ENCODE measurements at places on chromosomes 12 and 14.

DNA sequence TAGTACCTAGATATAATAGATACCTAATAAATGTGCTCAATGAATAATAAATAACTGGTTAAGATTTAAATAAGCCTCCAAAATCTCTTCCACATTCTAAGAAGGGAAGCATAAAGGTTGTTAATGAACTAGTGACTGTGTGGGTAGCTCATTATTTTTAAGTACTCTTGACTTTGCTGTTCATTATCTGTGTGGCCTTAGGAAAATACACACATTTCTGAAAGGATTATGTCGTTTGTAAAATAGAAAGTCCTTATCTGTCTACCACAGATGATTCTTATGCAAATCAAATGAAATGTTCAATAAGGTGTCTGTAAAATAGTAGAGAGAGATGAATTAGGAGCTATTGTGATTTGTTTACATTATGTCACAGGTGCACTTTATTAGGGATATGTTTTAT is 119.5 kb downstream of the LRRK2 start:
- DNase-seq: no peak

DNA sequence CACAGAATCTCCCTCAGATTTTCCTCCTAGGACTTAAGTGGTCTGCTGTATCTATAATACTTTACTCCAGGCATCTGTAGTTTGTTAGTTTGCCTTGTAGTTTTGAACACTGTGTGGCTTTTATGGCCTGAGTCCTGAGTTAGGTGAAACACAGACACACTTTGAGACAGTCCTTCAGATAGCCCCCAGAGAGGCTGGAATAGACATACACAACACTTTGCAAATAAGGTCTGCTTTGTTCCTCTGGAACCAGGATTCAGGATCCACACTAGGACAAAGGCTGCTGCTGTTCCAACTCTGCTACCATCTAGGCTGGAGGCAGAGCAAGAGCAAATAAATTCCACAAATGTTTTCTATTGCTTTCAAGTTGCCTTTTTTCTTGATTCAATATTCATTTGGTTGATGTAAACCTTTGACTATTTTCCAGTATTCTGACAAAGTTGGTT is 41.4 kb upstream of the INSM2 start:
- no peak for DNase-seq

GRCh38 chr14:103653805-103654204 is 24.8 kb downstream of the KLC1 start:
- DNase-seq: no peak

DNA sequence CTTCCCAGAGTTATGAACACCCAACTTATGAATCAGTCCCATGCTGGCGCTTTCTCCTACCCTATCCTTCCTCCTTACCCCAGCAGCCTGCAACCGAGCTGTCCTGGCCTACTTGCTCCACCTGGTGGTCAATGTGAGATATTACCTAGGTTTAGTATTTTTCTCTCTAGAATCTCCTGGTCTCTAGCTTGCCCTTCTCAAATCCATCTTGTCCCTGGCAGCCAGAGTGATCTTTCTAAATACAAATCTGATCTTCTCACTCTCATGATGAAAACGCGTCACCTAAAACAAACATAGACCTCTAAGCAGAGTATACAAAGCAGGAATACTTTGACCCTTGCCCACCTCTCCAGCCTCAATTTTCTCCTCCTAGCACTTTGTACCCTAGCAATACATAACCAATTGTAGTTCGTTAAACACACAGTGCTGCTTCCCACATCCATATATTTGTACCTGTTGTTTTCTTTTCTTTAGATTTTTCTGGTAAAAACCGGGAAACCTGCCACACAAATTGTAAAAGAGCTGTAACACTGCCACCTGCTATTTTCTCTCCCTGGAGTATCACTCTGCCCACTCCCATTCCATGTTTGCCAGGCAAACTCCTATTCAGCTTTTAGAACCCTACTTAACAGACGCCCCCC is 20.0 kb upstream of the TCP11L2 start:
- peak; percentile 65 for DNase-seq

DNA sequence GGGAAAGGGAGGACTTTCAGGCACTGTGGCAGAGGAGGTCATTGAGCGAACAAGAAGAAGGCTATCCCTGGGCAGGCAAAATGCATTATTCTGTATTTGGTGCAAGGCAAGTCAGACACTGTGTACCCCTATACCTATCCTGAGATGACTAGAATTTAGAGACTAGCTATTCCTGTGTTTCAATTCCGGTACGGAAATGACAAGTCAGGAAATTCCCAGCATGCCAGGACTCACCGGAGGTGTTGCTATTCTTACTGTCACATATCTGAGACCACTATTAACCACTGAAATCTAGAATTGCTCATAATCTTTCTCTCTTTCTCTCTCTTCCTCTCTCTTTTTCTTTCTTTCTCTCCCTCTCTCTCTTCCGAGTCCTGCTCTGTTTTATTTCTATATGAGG is 297.1 kb downstream of the PDZRN4 start:
- no peak for DNase-seq

- no peak for DNase-seq
Measured at GRCh38 chr14:53533384-53533970, 380.4 kb upstream of the DDHD1 start.

- no peak for DNase-seq
Measured at GRCh38 chr14:20564501-20564997, 3.7 kb upstream of the RNASE9 start.

GRCh38 chr14:63045612-63046320 is 508 bp upstream of the KCNH5 start:
- peak; percentile 1 for DNase-seq

- no peak for DNase-seq
Measured at GRCh38 chr14:105476831-105477659, 2.4 kb downstream of the CRIP2 start.

- DNase-seq: no peak
Measured at GRCh38 chr14:33897878-33898535, 52.9 kb downstream of the EGLN3 start.

DNA sequence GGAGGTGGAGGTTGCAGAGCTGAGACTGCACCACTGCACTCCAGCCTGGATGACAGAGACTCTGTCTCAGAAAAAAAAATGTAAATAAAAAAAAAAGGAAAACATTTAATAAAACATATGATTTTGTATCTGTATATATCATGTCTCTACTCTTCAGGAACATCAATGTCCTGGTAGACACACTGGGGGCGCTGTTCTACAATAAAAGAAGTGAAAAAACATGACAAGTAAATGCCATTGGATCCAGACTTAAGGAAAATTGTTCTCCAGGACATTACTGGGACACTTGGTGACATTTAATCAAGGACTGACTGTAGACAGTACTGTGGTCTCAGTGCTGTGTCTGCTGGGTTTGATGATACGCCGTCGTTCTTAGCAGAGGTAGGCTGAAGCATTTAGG is 15.5 kb upstream of the KLC1 start:
- DNase-seq: no peak

- DNase-seq: no peak
Measured at GRCh38 chr14:104515811-104516780, 63.5 kb upstream of the C14orf180 start.

DNA sequence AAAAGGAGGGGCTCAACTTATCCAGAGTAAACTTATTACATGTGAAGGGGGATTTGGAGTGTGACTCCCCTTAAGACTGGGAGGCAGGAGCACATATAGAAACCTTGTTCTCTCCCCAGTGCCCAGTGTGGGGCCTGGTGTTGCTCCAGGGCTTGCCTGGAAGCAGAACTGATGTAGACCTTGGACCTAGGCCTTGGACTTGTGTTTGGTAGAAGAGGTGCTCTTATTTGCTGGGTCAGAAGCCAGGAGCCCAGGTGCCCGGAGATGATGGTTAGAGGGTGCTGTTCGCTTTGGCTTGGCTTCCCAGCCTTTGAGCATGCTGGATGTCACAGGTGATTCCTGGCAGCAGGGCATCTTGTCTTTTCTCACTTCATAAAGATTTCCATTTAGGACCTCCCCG is 110.4 kb downstream of the SMOC1 start:
- DNase-seq: no peak

DNA sequence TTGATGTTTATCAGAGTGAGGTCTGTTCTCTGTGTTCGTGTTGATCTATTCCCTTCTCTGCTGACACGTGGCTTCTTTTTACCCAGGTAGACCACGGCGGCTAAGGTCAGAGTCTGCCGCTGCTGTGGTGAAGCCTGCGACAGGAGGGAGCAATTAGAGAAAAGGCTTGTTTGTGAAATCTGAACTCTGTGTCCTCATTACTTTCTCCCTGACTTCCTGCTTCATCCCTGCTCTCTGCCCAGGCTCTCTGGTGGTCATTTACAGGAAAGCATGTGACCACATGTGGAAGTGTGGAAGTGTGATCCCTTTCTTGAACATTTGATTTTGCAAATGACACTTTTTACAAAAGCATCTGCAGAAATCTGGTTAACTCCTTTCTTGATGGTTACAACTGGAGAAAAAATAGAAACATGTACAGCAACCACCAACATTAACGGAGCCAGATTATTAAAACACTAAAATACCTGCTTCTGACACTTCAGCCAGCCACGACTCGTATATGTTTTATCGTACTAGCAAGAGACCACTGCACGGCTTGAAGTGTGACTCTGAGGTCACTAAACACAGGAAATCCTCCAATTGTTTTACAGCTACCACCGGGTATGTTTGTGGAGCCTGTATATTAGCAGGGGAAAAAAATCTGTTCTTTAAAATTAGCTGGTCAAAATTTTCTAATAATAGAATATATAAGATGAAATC is 388.6 kb upstream of the TMPO start:
- DNase-seq: no peak

DNA sequence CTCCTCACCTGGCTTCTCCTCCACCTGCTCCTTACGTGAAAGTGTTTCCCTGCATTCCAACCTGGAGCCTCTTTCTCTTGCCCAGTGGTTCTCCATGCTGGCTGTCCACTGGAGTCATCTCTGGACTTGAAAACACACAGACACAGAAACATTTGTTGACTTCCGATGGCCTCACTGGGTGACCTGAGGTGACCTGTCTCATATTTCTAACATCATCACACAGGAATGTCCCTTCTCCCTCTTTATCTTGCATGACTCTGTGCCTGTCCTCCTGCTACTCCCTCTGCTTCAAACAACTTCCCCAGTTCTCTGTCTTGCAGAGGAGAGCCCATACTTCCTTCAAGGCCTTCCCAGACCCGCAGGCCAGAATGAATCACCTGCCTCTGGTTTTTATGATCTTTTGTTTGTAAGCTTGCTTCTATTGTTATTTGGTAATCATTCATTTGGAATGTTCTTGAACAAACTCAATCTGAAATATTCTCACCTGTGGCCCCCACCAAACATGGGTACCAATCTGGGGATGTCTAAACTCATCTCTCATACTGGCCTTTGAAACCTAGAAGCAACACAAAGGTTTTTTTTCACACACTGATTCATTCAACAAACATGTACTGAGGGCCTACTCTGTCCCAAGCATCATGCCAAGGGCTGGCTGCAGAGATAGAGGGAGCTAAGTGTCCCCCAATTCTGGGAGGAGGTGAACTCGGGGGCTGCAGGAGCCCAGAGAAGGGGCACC is 9.7 kb upstream of the RIN3 start:
- peak; percentile 79 for DNase-seq

DNA sequence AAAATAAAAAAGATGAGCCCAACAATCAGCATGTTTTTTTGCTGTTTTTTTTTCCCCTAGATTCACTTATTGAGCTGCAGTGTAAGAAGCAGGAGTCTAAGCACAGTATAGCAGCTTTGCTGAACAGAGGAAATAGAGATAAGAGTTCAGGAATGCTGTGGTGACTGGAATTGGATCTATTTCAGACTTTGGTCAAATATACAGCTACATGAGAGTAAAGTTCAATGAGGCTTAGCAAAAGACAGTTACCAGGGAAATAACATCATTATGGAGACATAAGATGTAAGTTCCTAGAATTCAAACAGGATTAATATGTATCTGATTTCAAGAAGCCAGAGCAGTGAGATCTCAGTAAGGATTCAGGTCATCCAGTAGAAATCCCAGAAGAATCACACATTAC is 613.0 kb downstream of the RPS29 start:
- DNase-seq: peak; percentile 27

- peak; percentile 19 for DNase-seq
Measured at GRCh38 chr12:84554199-84554723, 358.3 kb downstream of the SLC6A15 start.

GRCh38 chr12:50986966-50987737 is 34.8 kb downstream of the HIGD1C start:
- DNase-seq: peak; percentile 62

DNA sequence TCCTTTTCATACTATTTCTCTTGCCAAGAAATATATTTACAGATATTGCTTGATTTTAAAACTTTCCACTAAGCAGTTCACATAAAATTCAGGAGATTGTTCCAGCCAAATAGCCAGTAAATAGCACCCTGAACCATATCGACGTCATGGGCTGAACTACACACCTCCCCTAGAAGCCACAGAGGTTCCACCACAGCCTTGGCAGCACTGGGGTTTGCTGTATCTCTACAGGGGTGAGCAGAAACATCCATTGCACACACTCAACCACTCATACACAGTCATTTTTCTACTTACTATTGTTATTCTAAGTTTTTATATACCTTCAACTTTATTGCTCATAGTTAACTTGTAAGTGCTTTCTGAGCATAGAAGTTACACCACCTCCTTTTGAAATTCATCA is 8.1 kb upstream of the EIF2S3B start:
- DNase-seq: no peak

- DNase-seq: peak; percentile 90
Measured at GRCh38 chr12:54214553-54215406, 26.0 kb upstream of the SMUG1 start.

GRCh38 chr12:19451196-19451595 is 11.9 kb downstream of the AEBP2 start:
- no peak for DNase-seq

GRCh38 chr12:1605129-1606020 is 11.0 kb upstream of the FBXL14 start:
- peak; percentile 84 for DNase-seq

GRCh38 chr12:3670083-3670620 is 82.8 kb downstream of the CRACR2A start:
- DNase-seq: no peak

DNA sequence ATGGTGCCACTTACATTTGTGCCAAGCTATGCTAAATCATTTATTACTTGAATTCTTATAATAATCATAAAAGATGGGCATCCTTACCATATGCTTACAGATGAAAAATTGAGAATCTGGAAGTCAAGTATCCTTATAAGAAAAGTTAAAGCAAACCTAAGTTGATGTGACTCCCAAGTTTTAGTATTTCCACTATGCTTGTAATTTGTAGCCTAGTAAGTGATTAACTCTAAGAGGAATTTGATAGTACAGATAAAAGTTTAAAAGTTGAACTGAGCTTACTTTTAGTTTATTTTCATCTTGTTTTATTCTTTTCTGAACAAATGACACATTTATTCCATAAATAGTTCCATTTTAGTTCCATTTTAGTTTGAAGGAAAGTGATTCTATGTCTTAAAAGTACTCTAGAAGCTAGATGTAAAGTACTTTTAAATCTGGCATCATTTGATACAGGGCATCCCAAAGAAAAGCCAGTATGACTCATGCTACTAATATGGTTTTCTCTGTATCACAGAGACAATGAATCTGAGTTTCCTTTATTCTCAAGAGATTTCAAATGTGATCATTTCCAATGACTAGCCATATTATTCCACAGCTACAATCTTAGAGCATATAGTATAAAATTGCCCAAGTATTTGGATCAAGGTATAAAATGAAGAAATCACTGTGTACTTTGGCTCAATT is 596.0 kb downstream of the SLC16A7 start:
- peak; percentile 41 for DNase-seq

- DNase-seq: peak; percentile 78
Measured at GRCh38 chr12:106303202-106303820, 778 bp downstream of the TCP11L2 start.

All from AG10803 (cell line).